Right atrium auricular region (tissue), 2 donors: ENCODE measurements at places on chromosomes 5 and 9. TPM values are rescaled to one million over a fixed set of nuclear protein-coding genes. Genes with fewer than 3 reads are reported as not detected.
A peak's percentile ranks its signal among the peaks of the same experiment; 100 is the strongest.

GRCh38 chr9:129351058-129351641, 173.1 kb upstream of the IER5L start:
- DNase-seq = no peak
- no peaks in the 10 kb centered on the region for H3K36me3 ChIP-seq
- no peaks in the 10 kb centered on the region for H3K4me1 ChIP-seq
- H3K27ac ChIP-seq = peak overlapping the region; percentile 71
- H3K4me3 ChIP-seq = peak overlapping the region; percentile 52

GRCh38 chr9:109100543-109101201, 19.1 kb downstream of the TMEM245 start:
- no peaks in the 10 kb centered on the region for H3K4me1 ChIP-seq
- no peaks in the 10 kb centered on the region for H3K27me3 ChIP-seq
- H3K27ac ChIP-seq = no peak overlapping the region
- H3K36me3 ChIP-seq = no peaks in the 10 kb centered on the region
- no peak for DNase-seq

GRCh38 chr9:128685636-128686489, 3.2 kb upstream of the SET start:
- H3K27me3 ChIP-seq = no peaks in the 10 kb centered on the region
- H3K36me3 ChIP-seq = no peaks in the 10 kb centered on the region
- no peak for DNase-seq
- no peak overlapping the region for H3K27ac ChIP-seq
- H3K4me3 ChIP-seq = no peak overlapping the region

DNA sequence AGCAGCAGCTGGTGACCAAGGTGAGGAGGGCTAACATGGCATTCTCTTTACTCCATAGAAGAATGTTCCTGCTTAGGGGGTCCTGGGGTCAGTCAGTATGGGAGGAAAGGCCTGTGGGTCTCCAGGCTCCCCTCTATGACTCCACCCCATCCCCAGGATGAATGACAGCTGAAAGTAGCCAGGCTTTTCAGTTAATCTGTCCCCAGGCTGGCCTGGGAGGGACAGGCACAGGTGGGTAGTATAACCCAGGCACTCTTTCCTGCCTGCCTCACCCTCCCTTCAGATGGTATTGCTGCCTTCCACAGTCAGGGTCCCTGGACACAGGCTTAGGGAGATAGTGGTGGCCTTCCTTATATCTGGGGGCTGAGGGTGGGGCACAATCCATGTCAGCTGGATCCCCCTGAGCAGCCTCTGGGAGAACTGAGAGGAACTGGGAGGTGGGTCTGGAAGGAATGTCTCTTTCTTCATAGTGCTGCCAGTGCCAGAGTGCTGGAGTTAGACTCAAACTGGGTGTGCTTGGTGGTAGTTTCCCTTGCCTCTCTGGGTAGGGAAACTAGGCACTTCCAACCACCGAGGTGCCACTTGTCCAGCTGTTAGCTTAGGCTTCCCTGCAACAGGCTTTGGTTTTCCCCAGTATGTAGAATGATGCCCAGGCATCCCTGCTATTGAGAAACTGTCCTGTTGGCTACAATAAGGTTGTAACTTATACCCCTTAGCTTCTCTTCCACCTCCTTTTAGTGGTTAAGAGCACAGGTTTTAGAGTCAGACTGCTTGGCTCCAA, 27.8 kb downstream of the LARP1 start:
- no peak for DNase-seq
- H3K27ac ChIP-seq = peak overlapping the region; percentile 60
- H3K4me1 ChIP-seq = no peaks in the 10 kb centered on the region
- H3K27me3 ChIP-seq = no peaks in the 10 kb centered on the region

DNA sequence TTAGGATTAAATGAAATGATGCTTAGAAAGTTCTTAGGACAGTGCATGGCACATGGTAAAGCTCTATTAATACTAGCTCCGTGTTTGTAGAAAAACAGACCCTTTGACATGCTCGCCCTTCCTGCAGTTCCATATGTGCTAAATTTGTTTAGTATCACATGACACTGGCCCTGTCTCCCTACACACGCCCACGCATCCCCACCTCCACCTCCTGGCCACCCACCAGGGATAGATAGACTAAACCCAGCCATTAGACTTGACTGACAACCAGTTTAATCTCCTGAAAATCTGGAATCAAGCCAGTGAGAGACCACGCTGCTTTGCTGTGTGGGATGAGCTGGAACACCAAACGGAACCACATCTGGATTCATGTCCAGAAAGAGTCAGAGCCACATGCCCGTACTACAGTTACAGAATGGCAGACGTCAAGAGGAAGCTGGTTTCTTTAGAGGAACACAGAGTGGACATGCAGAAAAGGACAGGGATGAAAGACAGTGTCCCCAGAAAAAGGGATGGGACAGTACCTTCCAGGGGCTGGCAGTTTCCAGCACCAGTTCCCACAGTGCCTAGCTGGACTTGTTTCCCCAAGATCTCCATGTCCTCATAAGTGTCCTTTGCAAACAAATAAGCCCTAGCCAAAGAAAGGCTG, 186.1 kb downstream of the PDZD2 start:
- no peaks in the 10 kb centered on the region for H3K27me3 ChIP-seq
- no peak overlapping the region for H3K27ac ChIP-seq
- no peak overlapping the region for H3K4me3 ChIP-seq
- H3K4me1 ChIP-seq = no peaks in the 10 kb centered on the region

DNA sequence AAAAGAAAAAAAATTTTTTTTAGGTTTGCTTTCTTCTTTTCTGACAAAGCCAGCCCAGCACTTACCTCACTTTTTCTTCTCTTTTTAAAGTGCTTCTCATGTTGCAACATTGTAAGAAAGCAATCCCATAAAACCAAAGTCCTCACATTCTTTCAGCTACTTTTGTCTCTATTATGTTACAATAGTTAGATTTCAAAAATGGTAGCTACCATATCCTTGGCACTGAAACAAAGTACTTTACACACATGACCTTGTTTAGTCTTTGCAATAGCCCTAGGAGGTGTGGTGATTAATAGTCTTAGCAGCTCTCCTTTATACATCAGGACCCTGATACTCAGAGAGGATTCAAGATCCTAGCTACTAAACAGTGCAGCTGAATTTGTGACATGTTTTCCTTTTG, 23.5 kb upstream of the CARTPT start:
- no peaks in the 10 kb centered on the region for H3K4me1 ChIP-seq
- H3K27me3 ChIP-seq = no peaks in the 10 kb centered on the region
- no peak overlapping the region for H3K4me3 ChIP-seq
- H3K36me3 ChIP-seq = no peaks in the 10 kb centered on the region
- no peak overlapping the region for H3K27ac ChIP-seq

DNA sequence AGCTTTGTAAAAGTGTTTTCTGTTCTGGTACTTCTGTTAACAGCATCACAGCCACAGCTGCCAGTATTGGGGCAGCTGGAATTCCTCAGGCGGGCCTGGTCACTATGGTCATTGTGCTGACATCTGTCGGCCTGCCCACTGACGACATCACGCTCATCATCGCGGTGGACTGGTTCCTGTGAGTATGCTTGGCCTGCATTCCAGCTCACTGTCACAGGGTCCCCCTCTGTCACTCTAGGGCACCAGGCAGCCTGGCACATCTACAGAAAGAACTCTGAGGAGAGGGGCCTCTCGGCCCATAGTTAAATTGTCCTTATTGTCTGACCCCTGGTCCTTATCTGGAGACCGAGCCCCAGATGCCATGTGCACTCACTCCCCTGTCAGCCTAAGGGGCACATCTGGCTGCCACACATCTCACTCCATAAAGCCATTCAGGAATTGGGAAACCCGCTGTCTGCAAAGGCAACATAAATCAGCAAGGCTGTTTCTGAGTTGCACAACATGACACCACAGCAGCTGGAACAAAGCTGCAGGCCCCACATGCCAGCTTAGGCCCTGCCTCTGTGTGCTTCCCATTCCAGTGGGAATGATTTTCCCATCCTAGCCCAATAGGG, 77.5 kb downstream of the SLC1A3 start:
- DNase-seq = peak; percentile 76
- H3K4me1 ChIP-seq = peaks cover 8% of the 10 kb centered on the region
- peak overlapping the region; percentile 52 for H3K27ac ChIP-seq
- peaks cover 17% of the 10 kb centered on the region for H3K36me3 ChIP-seq

GRCh38 chr5:133785182-133785581, 172.8 kb upstream of the FSTL4 start:
- H3K27ac ChIP-seq = no peak overlapping the region
- DNase-seq = no peak
- no peaks in the 10 kb centered on the region for H3K36me3 ChIP-seq
- no peaks in the 10 kb centered on the region for H3K4me1 ChIP-seq

DNA sequence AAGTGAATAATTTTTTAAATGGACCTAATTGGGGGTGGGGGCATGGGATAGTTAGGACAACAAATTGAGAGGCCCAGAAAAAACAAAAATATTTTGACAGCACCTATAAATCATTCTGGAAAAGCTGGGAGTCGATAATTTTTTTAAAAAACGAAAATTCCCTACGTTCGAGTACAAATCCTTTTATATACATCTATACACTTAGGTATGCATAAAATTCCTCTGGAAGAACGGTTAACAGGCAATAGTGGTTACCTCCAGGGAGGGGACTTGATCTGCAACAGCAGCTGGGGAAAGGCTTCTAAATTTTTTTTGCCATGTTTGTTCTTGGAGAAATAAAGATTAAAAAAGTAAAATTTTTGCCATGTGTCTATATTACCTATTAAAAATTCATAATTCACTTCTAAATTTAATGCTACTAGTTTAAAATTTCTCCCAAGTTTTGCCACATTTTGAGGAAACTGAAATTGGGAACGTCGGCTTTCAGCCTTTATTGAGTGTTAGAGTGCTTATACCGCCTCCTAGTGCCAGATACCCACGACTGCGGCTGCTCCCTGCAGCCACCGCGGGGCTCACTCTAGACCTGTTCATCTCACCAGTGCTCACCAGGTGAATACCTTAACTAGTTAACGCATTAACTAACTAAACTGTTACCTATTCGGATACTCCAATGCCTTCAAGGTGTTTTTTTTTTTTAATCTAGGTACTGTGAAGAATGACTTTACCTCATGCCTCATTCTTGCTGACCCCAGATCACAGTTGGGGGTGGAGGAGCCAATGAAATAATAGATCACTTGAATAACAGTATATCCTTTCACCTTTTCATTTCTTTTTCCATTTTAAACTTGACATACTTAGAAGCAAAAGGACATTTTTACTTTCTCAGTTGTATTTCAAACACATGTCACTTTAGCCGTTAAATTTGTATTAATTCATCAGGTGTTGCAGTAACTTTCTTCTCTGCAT, 1.8 kb upstream of the BHMT start:
- peaks cover 5% of the 10 kb centered on the region for H3K27me3 ChIP-seq
- no peak overlapping the region for H3K4me3 ChIP-seq
- H3K36me3 ChIP-seq = no peaks in the 10 kb centered on the region
- peaks cover 17% of the 10 kb centered on the region for H3K4me1 ChIP-seq
- no peak overlapping the region for H3K27ac ChIP-seq
- no peak for DNase-seq

DNA sequence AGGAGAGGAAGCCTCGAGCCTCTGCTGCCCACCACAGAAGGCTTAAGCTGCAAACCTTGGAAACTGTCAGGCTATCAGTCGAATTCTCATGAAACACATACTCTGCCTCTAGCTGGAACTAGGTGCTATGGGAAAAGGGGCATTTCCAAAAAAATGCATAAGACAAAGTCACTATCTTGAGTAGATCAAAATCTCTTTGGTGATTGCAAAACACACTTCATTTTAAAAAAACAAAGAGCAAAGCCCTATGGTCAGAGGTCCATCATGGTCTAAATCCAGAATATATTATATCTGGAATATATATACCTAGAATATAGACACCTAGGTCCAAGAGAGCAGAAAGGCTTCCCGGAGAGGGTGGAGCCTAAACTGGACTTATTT, 59.8 kb downstream of the ENC1 start:
- H3K4me1 ChIP-seq = no peaks in the 10 kb centered on the region
- no peak for DNase-seq
- no peak overlapping the region for H3K4me3 ChIP-seq
- no peaks in the 10 kb centered on the region for H3K36me3 ChIP-seq
- no peaks in the 10 kb centered on the region for H3K27me3 ChIP-seq

- no peak overlapping the region for H3K27ac ChIP-seq
- H3K36me3 ChIP-seq = no peaks in the 10 kb centered on the region
- no peak overlapping the region for H3K4me3 ChIP-seq
Observed at GRCh38 chr5:18466731-18467130, 832.5 kb downstream of the TAF11L14 start.

DNA sequence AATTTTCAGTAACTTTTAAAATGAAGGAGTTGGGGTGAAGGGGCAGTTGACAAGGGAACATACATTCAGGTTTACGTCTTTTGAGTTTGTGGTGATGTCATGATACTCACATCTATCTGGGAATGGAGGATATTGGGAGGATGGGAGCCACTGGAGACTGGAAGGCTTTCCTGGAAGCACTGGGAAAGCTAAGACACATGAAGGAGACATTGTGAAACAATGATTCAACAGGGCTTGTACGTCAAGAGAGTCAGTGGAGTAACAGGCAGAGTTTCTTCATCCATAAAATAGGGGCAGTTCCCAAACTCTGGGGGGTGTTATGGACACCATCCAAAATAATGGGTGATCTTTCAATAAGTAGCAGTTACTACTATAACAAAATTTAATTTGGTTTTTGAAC, 572.8 kb downstream of the CCDC171 start:
- no peaks in the 10 kb centered on the region for H3K4me1 ChIP-seq
- H3K27me3 ChIP-seq = no peaks in the 10 kb centered on the region
- H3K4me3 ChIP-seq = no peak overlapping the region
- no peaks in the 10 kb centered on the region for H3K36me3 ChIP-seq
- DNase-seq = no peak
- no peak overlapping the region for H3K27ac ChIP-seq

DNA sequence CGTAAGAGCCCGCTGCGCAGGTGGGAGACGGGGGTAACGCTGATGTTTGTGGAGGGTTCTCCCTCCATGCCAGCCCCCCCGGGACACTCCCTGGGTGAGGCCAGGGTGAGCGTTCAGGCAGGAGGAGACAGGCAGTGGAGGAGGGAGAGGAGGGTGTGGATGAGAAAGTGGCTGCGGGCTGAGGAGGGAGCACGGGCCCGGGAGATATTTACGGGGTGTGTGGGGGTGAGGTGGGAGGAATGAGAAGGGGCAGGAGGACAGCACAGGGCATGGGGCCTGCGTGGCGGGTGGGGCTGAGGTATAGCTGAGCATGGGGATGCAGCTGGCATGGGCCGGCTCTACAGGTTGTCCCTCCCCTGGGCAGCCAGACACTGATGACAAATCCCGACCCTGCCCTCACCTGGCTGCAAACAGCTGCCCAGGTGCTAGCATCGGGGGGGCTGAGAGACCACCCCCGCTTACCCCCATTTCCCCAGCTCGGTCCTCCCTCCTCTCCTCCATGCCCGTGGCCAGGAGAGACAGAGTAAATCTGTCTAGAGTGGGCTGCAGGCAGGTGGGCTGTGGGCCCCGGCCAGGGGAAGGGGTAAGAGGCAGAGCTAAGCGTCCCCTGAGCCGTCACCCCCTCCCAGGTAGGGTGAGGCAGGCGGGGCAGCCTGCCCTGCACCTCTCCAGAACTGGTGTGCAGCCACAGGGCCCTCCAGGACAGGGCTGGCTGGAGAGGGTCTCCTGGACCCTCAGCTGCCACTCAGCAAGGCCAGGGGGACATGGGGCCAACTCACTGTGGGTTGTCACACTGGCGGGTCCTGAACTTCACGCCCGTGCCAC, 79.2 kb downstream of the ZNF354C start:
- H3K36me3 ChIP-seq = no peaks in the 10 kb centered on the region
- no peak for DNase-seq
- H3K27me3 ChIP-seq = no peaks in the 10 kb centered on the region
- no peak overlapping the region for H3K4me3 ChIP-seq

GRCh38 chr5:138078006-138078643, 5.7 kb upstream of the WNT8A start:
- no peaks in the 10 kb centered on the region for H3K27me3 ChIP-seq
- H3K27ac ChIP-seq = no peak overlapping the region
- DNase-seq = no peak
- no peaks in the 10 kb centered on the region for H3K36me3 ChIP-seq

Gene PCA3
- total RNA-seq = not detected

Gene IL13
- total RNA-seq = not detected

Gene SCGB3A2
- total RNA-seq = not detected

Gene RPL35
- 846 TPM for total RNA-seq

Gene COL27A1
- total RNA-seq = 2.7 TPM
